Vagina (tissue), 2 donors: ENCODE measurements at places on chromosomes 4 and X.

DNA sequence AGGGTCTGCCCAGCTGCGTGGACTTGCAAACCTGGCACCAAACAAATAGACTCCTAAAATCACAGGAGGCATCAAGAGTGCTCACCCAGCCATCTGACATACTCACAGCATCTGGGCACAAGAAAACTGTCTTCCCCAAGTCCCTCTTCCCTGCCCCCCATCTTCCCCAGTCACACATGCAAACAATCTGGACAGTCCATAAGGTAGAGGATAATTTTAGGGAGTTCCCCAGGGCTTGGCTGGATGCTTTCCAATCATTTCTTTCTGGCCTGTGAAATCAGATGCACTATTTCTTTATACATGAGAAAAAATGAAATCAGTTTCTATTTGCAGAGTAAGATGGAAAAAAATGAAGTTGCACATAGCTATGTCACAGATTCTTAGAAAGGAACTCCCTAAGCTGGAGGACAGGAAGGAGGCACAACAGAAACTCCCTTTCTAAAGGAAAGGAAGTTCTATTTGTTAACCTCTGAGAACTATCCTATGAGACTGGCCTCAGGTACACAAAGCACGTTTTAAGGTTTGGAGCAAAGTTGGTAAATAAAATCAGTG lies 342.3 kb downstream of the HNRNPD start:
- DNase-seq, result no peak

DNA sequence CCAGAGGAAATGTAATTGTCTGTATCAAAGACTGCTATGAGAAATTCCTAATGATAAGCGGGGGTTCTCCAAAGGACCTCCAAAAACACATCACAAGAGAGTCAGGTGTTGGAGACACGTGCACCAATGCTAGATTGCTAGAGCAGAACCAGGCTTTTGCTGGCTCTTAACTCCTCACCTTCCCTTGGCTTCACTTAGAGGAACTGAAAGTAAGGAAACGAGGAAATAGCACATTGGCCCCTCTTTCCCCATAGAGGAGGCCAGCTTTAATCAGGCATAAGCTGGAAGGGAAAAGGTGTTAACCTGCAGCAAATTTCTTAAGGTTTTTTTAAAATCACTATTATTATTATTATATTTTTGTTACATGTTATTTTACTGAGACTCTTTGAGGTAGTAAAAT lies 13.6 kb downstream of the OTC start:
- no peak for DNase-seq

DNA sequence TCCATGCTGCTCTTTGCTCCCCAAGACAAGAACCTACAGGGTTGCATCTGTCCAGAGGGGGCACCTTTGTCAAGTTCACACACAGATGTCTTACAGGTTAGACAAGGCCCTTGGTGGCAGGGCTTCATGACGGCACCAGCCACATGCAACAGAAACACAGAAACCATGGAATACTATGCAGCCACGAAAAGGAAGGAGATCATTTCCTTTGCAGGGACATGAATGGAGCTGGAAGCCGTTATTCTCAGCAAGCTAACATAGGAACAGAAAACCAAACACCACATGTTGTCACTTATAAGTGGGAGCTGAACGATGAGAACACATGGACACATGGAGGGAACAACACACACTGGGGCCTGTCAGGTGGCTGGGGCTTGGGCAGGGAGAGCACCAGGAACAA lies 85.1 kb upstream of the NDP start:
- no peak for DNase-seq

- DNase-seq, result no peak
Observed at GRCh38 chrX:107025545-107025944, 25.5 kb upstream of the MORC4 start.

DNA sequence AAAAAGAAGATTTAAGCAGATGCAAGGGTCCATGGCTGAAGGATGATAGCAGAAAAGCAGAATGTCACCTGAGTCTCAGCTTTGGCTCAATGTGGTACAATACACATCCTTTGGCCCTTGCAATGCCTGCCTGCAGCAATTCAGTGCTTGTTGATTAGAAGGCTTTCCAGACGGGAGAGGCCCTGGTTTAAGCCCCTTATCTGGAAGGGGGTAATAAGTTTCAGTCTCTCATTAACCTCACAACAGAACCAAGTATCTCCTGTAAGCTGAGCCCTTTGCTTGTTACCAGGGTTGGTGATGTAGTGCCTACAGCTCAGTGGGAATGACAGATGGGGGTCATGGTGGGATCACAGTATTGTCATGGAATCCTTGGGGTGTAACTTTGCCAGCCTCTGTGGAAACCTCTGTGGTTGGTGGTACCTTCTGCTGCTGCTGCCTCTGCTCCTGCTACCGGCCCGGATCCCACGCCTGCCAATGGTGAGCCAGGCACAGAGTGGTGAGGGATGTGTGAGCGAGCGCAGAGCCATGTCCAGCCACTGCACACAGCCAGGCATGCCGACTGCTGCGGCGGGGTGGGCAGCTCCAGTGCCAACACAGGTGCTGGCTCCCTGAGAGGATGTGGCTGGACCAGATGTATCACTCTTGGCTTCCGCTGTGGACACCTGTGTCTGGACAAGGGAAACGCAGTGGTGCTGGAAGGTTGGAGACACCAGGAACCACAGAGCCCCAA lies 81.2 kb downstream of the ADRA2C start:
- DNase-seq, result no peak

DNA sequence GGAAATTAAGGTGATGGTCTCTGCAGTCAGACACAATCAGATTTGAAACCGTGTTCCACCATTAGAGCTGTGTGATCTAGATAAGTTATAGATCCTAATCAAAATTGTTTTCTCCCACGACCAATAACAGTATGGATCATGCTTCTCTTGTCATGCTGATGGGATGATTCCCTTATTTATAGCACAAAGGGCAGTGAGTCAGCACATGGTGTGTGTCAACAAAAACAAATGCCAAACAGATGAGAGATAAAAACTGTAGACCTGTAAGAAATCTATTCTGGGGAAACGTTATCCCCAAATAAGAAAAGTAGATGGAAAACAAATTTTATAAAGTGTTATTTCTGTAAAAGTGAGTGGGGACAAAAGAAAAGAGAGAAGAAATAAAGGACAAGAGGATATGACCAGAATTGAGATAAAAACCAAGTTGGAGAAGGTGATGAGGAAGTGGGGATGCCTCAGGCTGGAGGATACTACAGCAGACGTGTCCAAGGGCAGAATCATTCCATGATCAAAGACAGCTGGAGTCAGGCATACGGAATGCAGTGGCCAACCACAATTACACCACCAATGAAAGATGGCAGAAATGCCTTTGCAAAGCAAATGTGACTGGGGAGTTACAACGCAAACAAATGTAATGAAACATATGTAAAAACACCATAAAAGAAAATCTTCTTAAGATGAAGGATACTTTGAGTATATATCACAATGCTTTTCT lies 377.8 kb upstream of the PRKX start:
- DNase-seq, result no peak

GRCh38 chr4:88341227-88342192 lies 37.1 kb upstream of the HERC6 start:
- DNase-seq, result no peak

DNA sequence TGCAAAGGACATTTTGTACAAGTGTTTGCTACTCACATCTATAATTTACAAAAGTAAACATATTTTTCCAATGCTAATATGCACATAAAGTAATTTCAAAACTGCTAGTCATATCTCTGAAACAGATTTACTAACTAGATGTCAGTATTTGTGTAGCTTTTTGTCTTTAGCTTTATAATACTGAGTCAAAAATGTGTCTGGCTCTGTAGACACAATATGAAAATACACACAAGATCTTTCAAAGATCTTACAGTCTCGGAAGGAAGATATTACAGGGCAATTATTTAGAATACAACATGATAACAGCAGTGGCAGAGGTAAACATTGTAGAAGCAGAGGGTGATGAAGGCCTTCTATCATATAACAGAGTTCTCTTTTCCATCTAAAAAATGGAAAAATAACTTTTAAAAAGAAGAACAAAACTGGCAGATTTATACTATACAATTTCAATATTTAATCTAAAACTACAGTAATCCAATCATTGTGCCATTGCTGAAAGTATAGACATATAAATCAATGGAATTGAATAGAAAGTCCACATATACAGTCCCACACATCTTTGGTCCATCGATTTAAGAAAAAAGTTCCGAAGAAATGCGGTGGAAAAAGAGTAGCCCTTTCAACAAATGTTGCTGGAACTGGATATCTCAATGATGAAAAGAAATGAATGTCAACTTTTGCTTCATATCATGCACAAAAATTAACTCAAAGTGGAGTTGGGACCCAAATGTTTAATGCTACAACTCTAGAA lies 29.4 kb downstream of the ARAP2 start:
- DNase-seq, result no peak

DNA sequence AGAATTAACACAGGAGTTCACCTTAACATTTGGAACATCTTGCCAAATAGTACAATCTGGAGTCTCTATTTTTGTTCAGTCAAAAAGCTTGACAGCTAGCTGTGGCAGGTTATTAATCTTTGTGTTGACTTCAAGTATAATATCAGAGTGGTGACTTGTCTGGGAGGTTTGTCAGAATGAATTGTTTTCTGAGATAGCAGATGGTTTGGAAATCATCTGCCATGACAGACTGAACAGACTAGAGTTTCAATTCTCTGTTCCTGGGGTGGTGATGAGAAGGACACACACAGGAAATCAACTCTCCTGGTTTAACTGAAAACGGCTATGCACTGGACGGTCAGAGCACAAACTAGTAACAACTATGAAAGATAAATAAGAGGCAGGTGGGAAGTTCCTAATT lies 203.3 kb upstream of the EMCN start:
- no peak for DNase-seq

DNA sequence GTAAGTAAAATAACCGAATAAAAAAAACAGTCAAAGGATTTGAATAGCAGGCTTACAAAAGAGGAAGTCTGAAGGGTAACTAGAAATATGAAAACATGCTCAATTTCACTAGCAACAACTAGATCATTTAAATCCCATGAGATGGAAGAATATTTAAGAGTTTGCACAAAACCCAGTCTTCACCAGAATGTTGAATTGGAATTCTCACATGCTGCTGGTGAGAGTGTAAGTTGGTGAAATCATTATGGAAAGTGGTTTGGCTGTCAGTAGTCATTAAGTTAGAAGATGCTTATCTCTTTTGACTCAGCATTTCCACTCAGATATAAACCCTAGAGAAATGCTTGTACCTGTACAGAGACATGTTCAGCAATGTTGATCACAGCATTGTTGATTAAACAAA lies 110.1 kb downstream of the PGRMC2 start:
- no peak for DNase-seq

GRCh38 chr4:102193145-102193544 lies 152.1 kb downstream of the SLC39A8 start:
- no peak for DNase-seq

DNA sequence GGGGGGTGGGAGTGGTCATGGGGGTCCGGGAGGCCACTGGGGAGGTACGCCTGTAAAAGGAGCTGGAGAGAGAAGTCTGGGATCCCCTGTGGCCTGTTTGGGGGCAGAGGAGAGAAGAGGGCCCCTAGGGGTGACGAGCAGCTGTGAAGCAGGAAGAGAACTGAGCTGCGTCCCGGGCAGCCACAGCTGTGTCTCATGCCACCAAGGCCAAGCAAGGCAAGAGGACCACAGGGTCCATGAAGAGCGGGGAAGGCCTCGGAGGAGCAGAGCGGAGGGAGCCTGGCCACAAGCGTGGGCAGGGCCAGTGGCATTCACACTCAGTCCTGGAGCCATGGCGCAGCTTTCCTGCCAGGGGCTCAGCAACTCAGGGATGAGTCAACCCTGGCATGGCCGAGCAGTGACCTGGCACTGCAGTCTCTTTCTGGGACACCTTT lies 13.6 kb upstream of the NAT8L start:
- DNase-seq, result peak; percentile 65

DNA sequence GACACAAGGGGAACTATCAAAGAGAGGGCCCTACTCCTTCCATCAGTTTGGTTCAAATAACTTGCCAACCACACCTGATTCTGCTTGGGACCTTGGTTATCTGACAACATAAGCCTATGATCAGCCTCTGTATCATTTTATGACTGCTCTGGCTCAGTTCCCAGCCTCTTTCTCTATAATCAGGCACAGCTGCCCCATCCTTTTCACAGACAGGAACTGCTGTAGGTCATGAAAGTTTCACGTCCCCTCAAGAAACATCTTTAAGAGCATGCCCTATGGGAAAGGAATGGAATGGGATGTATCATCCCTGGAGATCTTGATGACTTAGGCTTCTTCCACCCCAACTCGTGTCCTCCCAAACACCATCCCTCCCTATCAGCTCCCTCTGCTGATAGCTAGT lies 243.4 kb downstream of the AR start:
- DNase-seq, result no peak

- DNase-seq, result no peak
Observed at GRCh38 chr4:25937801-25938200, 23.8 kb downstream of the SMIM20 start.

- no peak for DNase-seq
Observed at GRCh38 chr4:136863756-136864155, 668.5 kb downstream of the PCDH18 start.
